ENCODE measurements at places on chromosomes 5 and 9.
A peak's percentile ranks its signal among the peaks of the same experiment; 100 is the strongest.

DNA sequence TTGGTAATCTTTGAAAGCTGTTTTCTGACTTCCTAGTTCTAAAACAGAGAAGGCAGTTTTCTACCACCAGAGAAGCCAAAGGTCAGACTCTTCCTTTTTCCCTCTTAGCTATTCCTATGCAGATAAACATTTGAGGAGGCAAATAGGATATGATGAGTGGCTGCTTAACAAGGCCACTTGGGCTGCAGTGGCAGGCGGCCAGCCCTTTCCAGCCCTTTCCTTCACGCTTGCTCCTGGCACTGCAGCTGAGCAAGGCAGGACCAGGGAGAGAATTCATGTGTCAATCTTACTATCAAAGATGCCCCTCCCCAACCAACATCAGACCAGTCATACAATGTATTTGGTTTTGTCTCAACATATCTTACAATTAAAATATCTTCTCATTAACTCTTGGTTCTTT is 36.8 kb upstream of the RNF38 start:
- peak; percentile 54 for DNase-seq

- no peak for DNase-seq
Measured at GRCh38 chr5:98749046-98749445, 24.4 kb upstream of the RGMB start.

- DNase-seq = no peak
Measured at GRCh38 chr9:127587966-127588365, 24.1 kb upstream of the STXBP1 start.

GRCh38 chr9:133456409-133456808 is 3.4 kb upstream of the CACFD1 start:
- DNase-seq = no peak

GRCh38 chr9:5720151-5720550 is 91.2 kb downstream of the RIC1 start:
- DNase-seq = no peak

GRCh38 chr5:10607023-10607665 is 43.3 kb downstream of the ANKRD33B start:
- no peak for DNase-seq

DNA sequence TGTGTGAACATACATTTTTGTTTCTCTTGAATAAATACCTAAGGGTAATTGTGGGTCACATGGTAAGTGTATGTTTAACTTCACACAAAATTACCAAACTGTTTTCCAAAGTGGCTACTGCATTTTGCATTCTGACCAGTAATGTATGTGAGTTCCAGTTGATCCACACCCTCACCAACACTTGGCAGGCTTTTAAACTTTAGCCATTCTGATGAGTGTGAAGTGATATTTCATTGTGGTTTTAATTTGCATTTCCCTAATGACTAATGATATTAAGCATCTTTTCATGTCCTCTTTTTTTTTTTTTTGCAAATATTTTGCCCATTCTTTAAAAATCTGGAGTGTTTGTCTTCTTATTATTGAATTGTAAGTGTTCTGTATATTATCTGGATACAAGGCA is 53.5 kb upstream of the MAST4 start:
- no peak for DNase-seq

DNA sequence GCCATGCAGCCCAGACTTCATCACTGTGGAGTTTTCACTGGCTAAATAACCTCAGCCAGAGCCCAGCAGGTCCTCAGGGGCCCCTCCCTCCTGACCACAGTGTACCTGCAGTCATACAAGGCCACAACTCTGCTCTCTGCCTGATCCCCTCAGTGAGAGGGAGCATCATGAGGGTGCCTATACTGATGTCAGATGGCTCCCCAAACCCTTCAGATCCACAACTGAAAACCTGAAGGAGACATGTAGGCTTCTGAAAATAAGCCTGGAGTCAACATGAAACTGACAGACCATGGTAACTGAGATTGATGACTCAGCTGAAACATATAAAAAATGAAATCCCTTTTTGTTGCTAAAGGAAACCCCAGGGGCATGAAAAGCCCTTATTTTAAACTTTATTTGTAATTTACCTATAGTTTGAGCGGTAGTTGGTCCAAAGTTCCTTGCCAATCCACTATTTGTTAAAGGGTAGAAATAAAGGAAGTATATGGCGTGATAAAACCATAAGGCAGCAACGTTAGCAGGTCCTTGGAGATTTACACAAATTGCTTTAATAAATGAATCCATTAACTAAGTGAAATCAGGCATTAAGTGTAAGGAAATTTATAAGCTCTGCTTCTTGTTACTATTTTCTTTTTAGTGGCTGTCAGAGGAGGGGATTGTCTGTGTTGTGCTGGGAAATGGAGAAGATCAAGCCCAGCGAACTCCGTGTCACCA is 68.3 kb downstream of the FGF1 start:
- DNase-seq = no peak

DNA sequence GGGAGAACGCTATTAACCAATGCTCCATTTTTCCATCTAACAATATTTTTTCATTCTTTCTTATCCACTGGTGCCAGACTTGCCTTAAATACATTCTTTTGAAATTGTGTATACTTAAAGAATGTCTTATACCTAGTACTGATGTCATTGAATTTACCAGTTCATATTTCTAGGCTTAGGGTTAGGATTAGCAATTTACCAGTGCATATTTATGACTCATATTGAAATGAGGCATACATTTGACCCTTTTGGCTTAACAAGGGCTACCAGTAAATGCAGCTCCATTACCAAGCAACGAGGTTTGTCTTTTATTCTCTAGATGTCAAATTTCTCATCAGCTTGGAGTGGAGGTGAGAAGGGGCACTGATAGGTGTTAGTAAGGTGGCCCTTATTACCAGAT is 89.5 kb downstream of the CDH9 start:
- DNase-seq = no peak

DNA sequence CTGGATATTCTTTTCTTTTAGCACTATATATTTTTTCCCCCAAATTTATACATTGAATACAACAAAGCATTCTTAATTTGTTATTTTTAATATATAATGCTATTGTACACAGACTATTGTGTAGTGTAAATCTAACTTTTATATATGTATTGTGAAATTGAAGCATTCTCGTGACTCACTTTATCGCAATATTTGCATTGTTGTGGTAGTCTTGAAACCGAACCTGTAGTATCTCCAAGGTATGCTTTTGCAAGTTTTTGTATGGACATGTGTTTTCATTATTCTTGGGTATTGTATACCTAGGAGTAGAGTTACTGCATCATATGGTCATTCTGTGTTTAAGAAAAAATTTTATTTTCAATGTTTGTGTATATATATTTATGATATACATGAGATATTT is 49.6 kb downstream of the NSD1 start:
- DNase-seq = no peak

DNA sequence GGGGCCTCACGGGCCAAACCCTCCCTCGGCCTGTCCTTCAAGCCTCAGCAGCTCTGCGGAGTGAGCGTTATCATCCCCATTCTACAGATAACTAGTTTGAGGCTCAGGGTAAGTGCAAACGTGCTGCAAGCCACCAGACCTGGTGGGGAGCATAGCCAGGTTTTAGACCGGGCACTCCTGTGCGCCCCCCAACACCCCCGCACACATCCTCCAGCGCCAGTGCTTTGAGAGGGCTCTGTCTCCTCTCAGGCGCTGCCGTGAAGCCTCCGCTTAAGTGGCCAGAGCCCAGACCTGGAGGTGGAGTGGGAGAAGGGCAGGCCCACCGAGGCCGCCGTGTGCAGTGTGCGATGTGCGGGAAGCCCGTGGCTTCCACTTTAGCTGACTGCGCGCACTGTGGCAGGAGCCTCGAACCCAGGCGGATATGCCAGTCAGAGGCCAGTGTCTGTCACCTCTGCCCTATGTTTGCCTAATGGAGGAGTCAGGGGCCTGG is 1.6 kb upstream of the MGAT1 start:
- no peak for DNase-seq

DNA sequence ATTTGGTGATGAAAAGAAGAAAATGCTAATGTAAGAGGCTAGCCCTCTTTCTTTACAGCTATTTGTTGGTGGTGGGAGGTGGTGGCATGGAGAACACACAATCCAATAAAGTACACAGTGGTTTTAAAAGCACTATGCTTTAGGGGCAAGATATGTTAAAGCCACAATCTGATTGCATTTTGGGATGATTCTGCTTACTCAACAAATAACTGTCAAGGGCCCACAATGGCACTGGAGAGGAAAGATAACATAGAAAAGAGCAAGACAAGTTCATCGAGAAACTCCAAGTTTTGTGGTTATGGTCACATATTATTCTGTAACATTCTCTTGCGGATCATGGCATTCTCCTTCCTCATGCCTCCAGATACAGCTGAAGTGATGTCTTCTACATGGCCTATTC is 38.8 kb downstream of the OTP start:
- no peak for DNase-seq

- DNase-seq = no peak
Measured at GRCh38 chr5:72064801-72065570, 42.3 kb upstream of the MAP1B start.

GRCh38 chr9:79131824-79132377 is 439.9 kb upstream of the TLE4 start:
- no peak for DNase-seq

GRCh38 chr5:122738088-122738487 is 36.8 kb upstream of the SNX2 start:
- DNase-seq = no peak

DNA sequence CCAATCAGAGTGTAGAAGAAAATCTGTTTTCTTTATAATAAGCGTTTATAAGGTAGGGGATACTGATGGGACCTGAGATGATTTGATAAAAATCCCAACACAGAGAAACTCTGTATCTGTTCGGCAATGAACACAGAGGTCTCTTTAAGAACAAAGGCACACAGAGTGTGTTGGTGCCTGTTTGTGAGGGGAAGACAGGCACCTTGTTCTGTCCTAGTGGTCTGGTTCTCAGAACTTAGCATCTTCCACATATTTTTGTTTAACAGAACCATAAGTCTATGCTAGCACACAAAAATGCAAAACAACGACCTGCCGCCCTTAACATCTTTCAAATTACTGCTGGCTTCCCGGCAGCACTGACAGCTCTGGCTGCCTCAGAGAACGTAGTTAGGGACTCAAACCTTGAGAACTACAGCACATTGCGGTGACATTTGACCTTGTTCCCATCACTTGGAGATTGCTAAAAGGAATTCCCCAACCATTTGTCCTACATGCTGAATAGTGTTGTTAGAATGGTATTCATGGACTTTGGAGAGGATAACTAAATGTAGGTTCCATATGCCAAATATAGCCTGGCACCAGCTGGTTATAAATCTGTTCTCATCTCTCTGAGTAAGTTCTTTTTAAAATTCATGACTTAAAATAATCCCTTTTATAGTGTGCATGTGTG is 871.7 kb upstream of the TYRP1 start:
- no peak for DNase-seq

GRCh38 chr5:174724484-174725260 is at the start of gene MSX2:
Gene MSX2 (plus strand): TSS chr5:174724582. CDS start chr5:174724660, 78 bp downstream.
- no peak for DNase-seq

- no peak for DNase-seq
Measured at GRCh38 chr9:96192710-96193109, 109.3 kb downstream of the HSD17B3 start.

- peak; percentile 98 for DNase-seq
Measured at GRCh38 chr5:174320051-174320450, 274.5 kb downstream of the NSG2 start.

DNA sequence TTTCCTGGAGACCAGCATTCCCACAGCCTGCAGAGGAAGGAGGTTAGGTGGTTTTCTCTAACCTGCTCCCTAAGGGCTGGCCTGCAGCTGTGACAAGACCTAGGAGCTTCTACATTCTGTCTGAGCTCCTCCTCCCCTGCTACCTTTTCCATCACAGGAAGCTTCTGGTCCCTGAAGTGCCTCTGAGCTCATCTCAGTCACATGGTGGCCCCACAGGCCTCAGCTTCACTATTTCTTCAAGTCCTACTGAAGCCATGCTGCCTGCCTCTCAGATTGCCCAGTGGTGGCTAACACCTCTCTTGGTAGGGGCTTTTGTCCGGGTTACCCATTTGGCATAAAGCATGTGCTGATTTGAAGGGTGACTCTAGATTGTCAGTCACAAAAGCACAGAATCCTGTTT is 259.4 kb downstream of the CRB2 start:
- peak; percentile 79 for DNase-seq

GRCh38 chr9:138098908-138099791 is 221.6 kb downstream of the CACNA1B start:
- no peak for DNase-seq

GRCh38 chr9:1453636-1454035 is 403.5 kb downstream of the DMRT2 start:
- peak; percentile 20 for DNase-seq

DNA sequence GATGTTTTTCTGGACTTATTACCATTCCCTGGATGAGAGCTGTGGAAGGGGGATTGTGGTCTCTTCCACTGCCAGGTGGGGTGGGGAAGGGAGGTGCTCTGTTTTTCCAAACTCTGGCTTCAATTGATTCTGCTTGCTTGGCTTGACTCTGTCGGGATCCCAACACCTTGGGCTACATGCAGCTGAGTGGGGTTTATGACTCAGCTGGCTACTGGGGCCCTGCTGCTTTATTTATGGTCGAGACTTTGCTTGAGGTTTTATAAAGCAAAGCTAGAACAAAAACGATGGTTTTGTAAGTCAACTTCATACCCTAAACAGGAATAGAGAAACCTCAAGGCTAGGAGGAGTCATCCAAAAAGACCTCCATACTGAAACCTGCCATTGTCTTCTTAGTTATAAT is 76.3 kb downstream of the AOPEP start:
- no peak for DNase-seq

- no peak for DNase-seq
Measured at GRCh38 chr5:175900157-175900556, 28.8 kb downstream of the CPLX2 start.

GRCh38 chr5:82403026-82403425 is 124.9 kb upstream of the RPS23 start:
- DNase-seq = no peak

DNA sequence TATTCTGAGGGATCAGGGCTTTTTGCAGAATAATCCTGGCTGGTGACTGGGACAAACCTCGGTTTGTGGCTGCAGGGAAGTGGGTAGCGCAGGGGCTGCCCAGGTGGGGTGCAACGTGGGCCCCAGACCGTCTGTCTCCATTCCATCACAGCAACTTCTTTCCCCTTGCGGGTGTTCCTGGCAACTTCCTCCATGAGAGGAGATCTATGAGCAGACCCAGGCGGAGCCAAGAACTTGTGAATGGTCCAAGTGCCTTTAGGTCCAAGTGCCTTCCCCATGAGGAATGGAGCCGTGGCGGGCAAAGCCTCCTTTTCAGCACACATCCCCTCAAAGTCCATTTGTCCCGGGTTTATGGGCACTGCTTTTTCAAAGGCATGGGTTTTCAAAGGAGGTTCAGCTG is 136.5 kb downstream of the PHF2 start:
- no peak for DNase-seq
